Skin of body (tissue), 3 donors: ENCODE measurements at places on chromosomes 13 and 19. TPM values are rescaled to one million over a fixed set of nuclear protein-coding genes. Genes with fewer than 3 reads are reported as not detected.

Gene FCAR
- total RNA-seq = 8.4 TPM

Gene SMIM24
- not detected for total RNA-seq

DNA sequence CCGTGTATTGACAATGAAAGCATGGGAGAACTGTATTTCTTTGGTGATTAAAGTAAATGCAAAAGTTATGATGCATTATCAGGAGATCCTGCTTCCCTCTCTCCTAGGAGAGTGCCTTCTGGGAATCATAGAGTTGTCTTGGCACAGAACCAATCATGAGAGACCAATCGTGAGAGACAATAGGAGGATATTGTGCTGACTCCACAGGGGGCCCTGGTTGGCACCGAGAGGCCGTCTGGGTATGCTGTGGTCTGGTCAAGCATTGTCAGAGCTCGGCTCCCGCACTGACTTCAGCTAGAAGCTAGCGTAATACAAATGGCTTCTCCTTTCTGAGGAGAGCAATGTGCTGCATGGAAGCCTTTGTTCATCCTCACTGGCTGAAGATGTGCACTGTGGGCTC lies 131.5 kb upstream of the GJB6 start:
- no peak for DNase-seq

- no peak for DNase-seq
These were observed 328.9 kb downstream of the SHISA2 start for GRCh38 chr13:25722893-25723292.

GRCh38 chr19:3112375-3113099 lies 18.4 kb downstream of the GNA11 start:
- DNase-seq = no peak

- no peak for DNase-seq
These were observed 3.1 kb downstream of the CD33 start for GRCh38 chr19:51227966-51228365.
